Stimulated activated CD8-positive, alpha-beta memory T cell treated with anti-CD3 and anti-CD28 coated beads, Interleukin-7, amount 100 ng/mL, for 4 hours (primary cell): ENCODE measurements at places on chromosomes 3 and 15.

DNA sequence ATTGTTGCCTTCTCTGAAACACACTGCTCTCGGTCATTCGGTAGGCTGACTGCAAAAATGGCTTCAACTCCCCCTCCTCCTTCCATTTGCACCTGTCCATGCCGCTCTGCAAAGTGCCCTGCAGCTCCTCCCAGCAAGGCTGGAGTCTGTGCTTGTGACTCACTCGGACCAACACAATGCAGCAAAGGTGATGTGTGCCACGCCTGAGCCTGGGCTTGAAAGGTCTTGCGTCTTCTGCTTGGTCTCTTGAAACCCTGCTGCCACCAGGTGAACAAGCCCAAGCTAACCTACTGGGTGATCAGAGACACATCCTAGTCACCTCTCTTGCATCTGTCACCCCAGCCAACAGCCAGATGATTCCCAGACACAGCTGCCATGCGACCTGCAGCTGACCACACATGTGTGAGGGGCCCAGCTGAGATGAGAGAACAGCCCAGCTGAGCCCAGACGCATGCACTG lies 71.1 kb downstream of the MGLL start:
- no peak for DNase-seq

- no peak for DNase-seq
Observed at GRCh38 chr15:63405683-63406390, 24.2 kb upstream of the CA12 start.

DNA sequence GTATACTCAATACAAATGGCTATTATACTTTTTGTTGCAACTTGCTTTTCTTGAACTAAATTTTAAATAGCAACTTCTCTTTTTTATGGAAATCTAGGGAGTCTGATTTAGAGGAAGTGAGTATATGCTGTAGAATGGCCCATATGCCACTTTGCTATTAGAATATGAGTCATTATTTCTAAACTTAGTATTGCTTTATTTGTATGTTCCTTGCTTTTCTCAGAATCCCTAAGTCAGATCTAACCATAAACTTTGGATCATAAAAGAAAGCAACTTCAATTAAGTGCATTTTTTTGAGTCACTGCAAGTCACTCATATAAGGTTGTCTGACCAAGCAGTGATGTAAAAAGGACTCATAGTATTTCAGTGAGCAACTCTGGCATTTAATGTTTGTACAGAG lies 17.5 kb upstream of the SPTSSB start:
- no peak for DNase-seq

GRCh38 chr3:40243056-40243455 lies 66.5 kb upstream of the EIF1B start:
- no peak for DNase-seq

- DNase-seq: no peak
Observed at GRCh38 chr15:69498987-69499386, 46.4 kb downstream of the RPLP1 start.

DNA sequence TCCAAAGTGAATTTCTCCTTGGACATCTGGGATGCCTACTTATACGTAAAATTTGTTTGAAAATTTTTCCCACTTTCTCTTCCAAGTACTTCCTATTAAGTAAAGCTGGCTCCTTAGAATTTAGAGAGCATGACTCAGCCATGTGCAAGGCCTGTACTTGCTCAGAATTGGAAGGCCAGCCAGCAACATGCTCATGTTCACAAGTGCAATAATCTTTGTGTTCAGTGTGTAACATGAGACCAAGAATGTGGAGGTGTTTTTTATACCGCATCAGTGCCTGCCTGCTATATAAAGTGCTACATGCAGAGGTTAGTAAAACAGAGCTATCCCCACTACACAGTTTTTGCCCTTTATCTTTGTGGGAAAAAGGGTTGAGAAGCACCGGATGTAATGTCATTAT lies 151.9 kb upstream of the FEZF2 start:
- no peak for DNase-seq

DNA sequence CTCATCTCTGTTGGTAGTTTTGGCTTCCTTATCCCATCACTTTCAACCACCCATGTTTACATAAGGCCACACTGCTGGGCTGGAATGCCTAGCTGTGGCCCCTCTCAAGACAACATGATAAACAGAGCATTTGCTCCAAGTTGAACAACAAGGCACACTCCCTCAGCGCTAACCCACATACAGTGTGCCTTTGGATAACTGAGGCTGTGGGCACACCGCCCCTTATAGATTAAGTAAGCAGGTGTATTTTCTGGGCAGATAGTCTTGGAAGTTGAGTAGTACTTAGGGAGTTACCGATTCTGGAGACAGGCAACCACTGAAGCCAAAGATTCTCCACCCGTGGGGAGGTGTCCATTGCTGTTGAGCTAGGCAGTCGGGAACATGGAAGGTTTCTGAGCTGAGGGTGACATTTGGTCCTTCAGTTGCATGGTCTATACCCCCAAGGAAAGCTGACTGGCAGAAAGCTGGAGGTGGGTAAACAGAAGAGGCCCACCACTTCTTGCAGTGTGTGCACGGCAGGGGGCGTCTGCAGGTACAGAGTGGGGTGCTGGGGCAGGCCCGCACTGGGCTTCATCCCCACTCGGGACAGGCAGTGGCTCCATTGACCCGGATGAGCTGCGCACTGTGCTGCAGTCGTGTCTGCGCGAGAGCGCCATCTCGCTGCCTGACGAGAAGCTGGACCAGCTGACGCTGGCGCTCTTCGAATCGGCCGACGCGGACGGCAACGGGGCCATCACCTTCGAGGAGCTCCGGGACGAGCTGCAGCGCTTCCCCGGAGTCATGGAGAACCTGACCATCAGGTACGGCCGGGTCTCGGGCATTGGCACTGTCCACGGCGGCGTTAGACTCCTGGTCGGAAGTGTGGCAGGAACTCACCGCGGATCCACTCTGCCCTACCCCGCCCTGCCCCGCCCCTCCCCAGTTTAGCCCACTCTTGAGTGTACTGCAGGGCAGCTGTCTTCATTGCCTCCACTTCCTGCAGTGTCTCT lies 16.8 kb downstream of the NOX5 start:
- DNase-seq: no peak

DNA sequence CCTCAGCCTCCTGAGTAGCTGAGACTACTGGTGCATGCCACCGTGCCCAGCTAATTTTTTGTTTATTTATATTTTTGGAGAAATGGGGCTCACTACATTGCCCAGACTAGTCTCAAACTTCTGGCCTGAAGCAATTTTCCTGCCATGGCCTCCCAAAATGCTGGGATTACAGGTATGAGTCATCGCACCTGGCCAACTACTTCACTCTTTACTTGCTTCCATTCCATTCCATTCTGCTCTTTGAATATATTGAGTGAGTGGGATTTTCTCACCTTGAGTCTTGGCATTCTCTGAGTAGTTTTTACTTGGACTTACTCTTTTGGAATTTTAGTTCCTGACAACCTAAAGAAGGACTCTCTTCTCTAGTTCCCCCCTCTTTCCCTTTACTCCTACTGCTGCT lies 93.8 kb upstream of the UNC13C start:
- no peak for DNase-seq

DNA sequence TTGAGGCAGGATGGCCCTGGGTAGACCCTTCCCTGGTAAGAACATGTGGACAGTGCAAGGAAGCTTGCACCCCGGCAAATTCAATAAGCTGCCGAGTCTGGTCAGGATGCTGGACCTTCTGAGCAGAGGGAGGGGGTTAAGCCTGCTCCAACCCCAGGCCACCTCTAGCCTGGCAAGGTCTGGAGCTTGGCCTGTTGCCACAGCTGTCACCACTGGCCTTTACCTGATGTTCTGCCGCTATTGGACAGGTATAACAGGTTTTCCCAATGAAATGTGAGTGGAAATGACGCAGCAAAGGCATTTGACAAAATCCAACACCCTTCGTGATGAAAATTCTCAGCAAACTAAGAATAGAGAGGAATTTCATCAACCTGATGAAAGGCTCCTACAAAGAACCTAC lies 699 bp upstream of the MESP1 start:
- no peak for DNase-seq

DNA sequence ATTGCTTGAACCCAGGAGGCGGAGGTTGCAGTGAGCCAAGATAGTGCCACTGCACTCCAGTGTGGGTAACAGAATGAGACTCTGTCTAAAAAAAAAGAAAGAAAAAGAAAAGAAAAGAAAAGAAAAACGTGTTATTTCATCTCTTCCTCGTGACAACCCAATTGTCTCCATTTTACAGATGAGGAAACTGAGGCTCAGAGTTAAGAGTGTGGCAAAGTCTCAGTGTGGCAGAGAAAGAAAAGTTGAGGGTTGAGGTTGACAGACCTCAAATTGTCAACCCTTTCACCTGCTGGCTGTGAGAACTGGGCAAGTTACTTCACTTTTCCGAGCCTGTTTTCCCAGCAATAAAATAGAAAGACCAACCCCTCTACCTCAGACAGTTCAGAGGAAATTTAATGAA lies 59.6 kb downstream of the TM4SF4 start:
- DNase-seq: no peak

GRCh38 chr3:146343551-146343950 lies 92.6 kb upstream of the PLSCR4 start:
- no peak for DNase-seq

DNA sequence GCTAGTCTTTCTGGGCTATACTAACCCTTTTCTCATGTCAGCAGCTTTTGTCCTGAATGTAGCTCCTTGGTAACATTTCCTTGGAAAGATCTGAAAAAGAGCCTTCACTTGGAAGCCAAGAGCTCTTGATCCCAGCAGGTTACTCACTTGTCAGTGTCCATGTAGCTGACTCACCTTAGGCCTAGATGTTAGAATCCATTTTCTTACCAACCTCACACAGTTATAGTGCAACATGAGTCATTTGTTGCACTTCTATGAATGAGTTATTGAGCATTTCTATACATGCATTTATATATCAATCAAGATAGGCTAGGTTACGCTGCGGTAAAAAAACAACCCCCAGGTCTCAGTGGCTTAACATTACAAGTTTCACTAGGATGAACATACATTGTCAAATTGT lies 106.8 kb upstream of the SLC7A14 start:
- DNase-seq: no peak

DNA sequence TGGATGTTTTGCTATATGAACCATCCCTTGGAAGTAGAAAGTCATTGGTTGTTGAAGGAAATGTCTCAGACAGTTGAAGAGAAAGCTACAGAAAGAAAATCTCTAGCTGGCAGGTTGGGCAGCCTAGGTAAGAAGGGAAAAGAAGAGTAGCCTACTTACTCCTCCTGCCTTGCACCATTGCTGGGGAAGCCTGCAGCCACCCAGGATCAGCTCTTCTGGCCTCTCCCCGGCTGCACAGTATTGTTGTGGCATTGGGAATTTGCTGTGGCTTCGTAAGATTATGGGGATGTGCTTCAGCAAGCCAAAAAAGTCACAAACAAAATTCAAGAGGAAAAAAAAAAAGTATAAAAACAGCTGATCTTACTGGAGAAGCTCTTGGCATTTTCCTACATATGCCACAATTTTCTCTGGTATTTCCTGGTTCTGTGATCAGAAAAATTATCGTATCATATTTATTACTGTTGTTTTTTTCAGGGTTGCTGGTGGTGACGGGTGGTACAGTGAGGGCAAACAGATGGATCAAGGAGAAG lies 154.2 kb downstream of the TIGIT start:
- no peak for DNase-seq

DNA sequence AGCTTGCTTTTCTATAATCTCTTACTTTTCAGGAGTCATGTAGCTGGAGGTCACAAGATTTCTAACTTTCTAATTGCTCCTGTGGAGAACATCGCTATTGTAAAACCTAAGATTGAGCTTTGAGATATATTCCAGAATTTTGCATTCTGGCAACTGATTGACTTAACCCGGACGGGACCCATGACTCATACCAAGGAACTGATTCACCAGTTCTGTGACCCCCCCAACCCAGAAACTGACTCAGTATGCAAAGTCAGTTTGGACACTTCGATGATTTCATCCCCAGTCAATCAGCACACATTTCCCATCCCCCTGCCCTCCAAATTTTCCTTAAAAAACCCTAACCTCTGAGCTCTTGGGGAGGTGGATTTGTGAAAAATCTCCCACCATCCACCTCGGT lies 396.5 kb upstream of the GBE1 start:
- DNase-seq: no peak

GRCh38 chr3:178384321-178385230 lies 151.7 kb upstream of the KCNMB2 start:
- DNase-seq: no peak

DNA sequence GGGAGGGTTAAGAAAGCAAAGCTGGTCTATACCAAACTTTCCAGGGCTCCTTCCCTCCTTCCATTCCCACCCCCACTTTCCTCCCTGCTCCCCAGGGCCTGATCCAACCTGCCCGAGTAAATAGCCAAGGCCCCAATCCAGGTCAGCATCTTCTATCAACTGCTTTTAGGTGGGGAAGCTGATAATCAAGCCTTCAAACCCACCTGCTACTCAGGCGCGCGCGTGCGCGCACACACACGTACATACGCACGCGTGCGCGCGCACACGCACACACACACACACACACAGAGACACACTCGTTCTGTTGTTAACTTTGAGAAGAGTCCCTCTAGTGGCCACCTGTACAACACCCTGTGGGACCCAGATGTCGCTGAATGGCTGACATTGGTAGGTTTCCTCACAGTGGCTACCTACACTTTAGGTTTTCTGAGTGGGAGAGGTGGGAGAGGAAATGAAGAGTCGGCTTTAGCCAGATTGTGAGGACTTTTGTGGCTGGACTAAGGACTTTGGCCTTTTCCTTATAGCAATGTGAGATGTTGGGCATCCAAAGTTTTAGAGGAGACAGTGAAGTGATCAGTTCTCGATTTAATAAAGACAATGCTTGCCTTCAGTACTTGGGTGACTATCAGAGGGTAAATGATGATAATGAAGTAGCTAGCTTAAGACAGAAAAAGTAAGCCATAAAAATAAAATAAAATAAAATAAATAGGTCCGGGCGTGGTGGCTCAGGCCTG lies 179.9 kb upstream of the C2CD4B start:
- DNase-seq: peak; percentile 17

GRCh38 chr3:135057996-135058395 lies 262.9 kb downstream of the EPHB1 start:
- no peak for DNase-seq

- DNase-seq: no peak
Observed at GRCh38 chr3:44021651-44022594, 219.8 kb upstream of the TOPAZ1 start.

DNA sequence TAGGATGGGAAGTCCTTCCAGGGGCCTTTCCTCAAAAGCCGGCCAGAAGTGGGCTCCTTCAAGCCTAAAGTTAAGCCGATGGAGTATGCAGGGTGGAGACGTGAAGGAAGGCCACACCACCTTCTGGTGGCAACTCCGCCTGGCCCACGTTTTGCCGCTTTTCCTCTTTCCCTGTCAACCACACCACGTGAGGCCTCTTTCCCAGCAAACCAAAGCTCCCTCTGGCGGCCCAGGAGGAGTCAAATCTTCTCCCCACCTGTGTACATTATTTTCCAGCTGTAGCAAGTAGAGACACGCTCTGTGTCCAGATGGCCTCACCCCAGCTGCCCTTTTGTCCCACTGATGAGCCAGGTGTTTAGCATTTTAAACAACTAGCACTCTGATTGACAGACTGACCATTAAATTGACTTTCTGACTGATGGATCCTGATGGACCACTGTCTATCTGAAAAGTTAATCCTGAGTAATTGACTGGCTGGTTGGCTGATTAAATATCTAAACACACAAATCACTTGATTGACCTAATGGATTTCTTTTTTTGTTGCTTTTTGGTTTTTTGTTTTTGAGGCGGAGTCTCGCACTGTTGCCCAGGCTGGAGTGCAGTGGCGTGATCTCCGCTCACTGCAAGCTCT lies 59.6 kb upstream of the ZBTB38 start:
- DNase-seq: no peak
